ENCODE measurements at places on chromosomes 7 and 10. TPM values are rescaled to one million over a fixed set of nuclear protein-coding genes. Genes with fewer than 3 reads are reported as not detected.

The NRCAM gene
- total RNA-seq = 85.7 TPM

The H2BK1 gene
- total RNA-seq = not detected

The SP4 gene
- 15.1 TPM for total RNA-seq

The UCN3 gene
- not detected for total RNA-seq

The SPDYE6 gene
- total RNA-seq = not detected

The ADCY1 gene
- total RNA-seq = 3.6 TPM

The PHKG1 gene
- total RNA-seq = 1.1 TPM

The CXCL12 gene
- 0.27 TPM for total RNA-seq

The HTR5A gene
- total RNA-seq = not detected

DNA sequence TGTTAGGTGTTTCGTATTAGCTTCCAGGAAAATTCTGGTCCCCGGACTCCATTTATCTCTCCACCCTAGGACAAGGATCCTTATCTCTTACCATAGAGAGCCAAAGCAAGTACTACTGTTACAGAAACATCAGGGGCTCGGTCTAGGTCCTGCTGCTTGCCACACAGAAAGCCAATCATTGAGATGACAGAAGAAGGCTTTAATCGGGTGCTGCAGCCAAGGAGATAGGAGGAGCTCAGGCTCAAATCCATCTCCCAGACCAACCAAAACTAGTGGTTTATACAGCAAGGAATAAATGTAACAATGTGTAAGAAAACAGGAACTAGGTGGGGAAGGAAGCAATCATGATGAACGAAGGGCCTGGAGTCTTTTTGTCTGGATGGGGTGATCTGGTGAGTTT, 22.2 kb upstream of the CACUL1 start:
- DNase-seq = no peak

GRCh38 chr10:117554241-117554814, 11.8 kb downstream of the EMX2 start:
- no peak for DNase-seq

GRCh38 chr7:108012499-108013430, 9.8 kb upstream of the LAMB1 start:
- peak; percentile 79 for DNase-seq

DNA sequence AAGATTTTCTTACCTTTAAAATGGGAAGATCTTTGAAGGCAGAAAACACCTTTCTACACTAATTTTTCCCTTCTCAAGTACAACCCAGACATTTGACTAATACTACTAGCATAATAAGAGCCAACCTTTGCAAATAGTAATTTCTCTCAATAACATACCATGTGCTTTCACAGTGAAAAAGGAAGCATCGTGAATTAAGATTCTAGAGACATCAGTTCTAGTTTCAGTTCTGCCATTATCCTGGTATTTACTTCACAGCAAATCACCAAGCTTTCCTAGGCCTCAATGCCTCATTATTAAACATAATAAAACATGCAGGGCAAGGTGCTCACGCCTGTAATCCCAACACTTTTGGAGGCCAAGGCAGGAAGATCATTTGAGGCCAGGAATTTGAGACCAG, 24.9 kb downstream of the GSAP start:
- DNase-seq = no peak

- no peak for DNase-seq
These were observed 138.7 kb downstream of the SLC25A13 start for GRCh38 chr7:96183163-96183670.

DNA sequence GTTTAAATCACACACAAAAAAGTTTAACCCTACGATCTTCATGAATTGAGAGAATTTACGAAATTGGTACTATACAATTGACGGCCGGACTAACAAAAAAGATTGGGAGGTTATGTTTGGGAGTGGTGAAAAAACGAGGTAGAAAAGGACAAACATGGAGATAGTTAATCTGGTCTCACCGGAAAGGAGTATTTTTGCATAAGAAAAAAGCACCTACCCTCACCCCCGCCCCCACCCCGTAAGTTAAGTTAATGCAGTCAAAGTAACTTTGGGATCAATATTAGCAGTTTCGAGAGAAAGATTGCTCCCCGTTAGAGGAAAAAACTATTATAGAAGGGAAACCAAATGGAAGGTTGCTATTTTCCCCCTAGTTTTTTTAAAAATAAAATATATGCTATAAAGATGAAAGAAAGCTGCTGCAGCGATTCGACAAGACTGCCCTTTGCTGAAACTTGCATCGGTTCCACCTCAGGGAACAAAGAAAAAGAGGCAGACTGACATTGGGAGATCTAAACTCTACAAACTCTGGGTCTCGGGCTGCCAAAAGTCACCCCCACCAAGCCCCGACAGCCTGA, 3.5 kb downstream of the SP8 start:
- DNase-seq = no peak

GRCh38 chr7:3518546-3518945, 217.5 kb downstream of the SDK1 start:
- no peak for DNase-seq

DNA sequence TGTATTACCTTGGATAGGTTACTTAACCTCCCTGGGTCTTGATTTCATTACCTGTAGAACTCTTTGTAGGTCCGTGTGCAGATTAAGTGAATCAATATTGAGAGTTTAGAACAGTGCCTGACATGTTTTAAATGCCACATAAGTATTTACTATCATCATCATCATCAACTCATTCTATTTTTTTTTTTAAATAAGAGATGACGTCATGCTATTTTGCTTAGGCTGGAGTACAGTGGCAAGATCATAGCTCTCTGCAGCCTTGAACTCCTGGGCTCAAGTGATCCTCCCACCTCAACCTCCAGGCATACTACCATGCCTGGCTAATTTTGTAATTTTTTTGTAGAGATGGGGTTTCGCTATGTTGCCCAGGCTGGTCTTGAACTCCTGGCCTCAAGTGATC, 132.0 kb upstream of the FZD8 start:
- no peak for DNase-seq

DNA sequence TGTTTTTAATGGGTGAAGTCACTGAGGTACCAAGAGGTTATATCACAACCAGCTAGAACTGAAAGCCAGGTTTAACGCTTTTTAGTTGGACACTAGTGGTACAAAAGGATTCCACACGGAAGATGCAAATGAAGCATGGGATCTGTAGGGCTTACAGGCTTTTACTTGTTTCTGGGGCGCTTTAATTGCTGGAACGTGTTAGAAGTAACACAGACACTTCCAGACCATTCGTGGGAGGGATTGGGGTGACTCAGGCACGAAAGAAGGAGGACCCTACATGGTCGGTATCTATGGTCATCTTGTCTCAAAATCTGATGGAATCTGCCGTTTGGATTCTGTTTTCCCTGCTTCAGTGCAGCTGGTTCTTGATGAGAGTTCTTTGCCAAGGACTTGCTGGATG, 1.0 kb downstream of the YKT6 start:
- no peak for DNase-seq

DNA sequence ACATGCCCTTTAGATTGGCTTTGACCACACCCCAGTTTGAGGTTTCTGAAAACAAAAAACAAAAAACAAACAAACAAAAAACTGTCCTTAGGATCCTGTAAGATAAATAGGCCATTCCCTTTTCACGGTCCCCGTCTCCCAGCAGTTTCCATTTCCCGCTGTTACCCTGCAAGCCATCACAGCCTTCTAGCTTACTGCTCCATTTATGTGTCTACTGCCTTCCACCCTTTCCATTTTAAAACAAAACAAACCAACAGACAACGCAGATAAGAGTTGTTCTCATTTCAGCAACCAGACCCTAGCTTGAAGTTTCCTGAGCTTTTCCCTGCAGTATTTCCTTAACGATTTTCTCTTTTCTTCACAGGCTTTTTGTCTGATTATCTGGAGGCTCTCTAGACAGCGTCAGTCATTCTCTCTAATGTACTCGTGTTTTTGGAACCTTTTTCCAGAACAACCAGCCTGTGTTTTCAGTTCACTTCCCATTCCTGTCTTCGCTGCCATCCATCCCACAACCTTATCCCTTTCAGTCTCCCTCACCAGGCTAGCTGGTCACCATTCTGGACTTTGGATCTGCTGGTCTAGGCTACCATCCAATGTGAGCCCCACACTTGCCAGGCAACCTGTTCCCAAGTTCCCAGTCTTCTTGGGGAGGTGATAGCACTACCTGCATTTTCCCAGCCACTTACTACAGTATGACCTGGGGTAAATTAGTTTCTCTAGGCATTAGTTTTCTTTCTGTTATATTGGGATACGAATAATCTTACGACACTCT, 317.3 kb upstream of the FZD1 start:
- DNase-seq = no peak

GRCh38 chr7:16035392-16035791, 348.9 kb upstream of the MEOX2 start:
- no peak for DNase-seq

DNA sequence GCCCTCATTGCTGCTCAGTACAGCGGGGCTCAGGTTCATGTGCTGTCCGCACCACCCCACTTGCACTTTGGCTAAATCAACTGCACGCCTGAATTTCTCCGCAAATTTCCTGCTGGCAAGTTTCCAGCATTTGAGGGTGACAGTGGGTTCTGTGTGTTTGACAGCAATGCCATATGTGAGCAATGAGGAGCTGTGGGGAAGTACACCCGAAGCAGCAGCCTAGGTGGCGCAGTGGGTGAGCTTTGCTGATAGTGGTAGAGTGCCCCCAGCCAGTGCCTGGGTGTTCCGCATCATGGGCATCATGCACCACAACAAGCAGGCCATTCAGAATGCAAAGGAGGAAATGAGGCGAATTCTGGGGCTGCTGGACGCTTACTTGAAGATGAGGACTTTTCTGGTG, 103.9 kb upstream of the POT1 start:
- no peak for DNase-seq

- DNase-seq = no peak
These were observed 192.3 kb downstream of the VTI1A start for GRCh38 chr10:112639298-112639697.

DNA sequence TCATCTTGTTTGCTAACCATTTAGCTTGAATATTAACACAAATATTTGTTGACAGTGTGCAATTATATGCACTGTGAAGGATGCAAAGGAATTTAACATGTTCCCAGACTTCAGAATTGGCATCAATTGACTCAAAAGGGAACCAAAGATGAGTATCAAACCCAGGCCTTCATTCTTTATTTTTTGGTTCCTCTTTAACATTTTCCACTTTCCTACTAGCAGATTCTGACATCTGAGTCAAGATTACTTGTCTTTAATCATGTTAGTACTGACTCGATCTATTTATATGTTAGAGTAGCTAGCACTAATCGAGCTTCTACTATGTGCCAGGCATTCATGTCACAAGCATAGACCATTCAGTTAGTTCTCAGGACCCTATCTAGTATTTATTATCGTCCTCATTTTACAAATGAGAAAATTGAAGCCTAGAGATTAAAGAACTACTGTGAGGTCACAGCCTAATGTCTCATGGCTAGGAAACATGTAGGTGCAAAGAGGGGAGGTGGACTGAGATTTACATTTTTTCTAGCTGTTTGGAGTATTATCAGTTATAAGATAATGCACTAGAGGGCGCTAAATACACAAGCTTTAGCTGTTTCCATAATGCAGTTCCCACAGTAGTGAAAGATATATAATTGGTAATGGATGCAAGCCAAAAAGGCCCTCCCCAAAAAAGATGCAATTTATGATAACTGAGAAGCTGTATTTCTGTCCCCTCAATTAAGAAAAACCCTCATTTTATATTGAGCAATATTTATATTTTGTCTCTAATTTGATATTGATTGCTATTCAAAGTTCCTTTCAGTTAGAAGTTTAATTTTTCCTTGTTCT, 32.9 kb upstream of the KMT2E start:
- DNase-seq = peak; percentile 56

DNA sequence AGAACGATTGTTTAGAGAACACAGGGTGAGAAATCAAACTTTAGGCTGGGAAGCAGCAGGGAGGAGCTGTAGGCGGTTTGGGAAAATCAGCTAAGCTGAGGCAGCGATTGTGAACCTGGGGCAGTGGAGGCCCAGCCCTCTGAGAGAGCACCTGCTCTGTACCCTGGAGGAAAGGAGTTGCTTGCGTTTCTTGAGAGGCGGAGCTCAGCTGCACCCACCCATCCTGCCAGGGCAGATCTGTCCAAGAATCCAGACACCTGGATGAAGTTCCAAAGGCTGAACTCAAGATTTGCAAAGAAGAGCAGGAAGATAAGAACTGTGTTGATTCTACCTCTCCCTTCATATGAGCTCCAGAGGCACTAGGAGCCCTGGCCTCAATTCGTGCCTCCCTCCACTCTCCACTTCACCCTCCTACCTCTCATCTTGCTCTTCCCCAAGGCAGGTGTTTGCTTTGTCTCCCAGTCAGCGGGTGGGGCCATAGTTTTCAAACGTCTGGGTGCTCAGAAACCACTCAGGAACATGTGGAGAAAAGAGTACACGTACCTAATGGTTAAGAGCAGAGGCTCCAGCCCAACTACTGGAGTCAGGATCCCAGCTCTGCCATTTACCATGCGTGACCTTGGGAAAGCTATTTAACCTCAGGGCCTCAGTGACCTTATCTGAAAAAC, 21.5 kb upstream of the TMEM213 start:
- DNase-seq = peak; percentile 79

DNA sequence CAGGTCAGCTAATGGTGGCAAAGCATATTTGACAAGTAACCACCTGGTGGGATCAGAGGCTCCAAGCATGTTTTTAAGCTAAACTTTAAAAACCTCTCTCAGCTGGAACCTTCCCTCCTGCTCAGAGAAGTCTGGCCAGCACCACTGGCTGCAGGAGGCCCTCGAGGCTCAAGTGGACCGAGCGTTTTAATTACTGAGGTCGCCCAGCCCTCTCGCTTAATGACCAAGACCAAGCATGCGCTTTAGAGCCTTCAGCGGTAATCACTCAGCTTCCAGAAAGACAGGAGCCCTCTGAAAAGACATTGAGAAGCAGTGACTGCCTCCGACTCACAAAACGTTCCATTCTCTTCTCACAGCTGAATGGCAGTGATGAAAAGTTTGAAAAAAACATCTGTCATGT, 383.4 kb upstream of the ADARB2 start:
- no peak for DNase-seq

DNA sequence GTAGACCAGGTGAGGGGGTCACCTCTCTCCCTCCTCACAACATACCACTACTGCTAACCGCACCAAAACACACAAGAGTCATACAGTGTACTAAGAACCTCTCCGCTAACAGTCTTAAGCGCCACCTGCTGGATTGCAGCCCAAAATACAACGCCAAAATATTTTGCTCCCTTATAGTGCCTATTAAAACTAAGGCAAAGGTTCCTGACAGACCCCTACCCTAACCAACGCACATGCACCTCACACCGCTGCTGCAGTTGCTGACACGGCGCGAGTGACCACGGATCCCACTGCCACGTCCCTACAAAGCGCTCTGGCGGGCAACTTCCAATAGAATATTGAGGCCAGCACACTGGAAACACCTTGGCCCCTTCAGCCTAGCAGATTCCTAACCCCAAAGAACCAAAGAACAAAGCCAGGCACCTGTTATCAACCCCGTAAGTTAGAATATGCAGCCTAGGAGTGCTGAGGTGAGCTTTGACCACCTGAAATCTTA, 563.6 kb upstream of the SEMA3D start:
- DNase-seq = peak; percentile 42

DNA sequence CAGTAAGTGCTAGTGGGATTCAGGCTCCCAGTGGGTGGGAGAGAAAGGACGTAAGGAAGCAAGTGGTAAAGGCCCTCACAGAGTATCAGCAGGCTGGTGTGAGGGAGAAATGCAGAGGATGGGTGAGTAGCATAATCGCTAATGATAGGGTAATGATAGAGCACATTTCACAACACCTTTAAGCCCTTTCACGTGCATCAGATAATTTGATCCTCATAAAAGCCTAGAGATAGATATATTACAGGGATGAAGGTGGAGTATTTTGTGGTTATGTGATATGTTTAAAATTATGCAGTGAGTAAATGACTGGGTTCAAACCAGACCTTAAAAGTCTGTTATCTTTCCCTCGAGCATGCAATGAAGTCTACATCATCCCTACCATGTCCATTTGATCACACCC, 10.3 kb downstream of the LEP start:
- no peak for DNase-seq

GRCh38 chr10:63217120-63217605, 84.0 kb downstream of the NRBF2 start:
- peak; percentile 64 for DNase-seq
